ENCODE measurements at places on chromosomes 13 and 19. TPM values are rescaled to one million over a fixed set of nuclear protein-coding genes. Genes with fewer than 3 reads are reported as not detected.

The BABAM1 gene
- total RNA-seq, result 93.7 TPM

GRCh38 chr19:21432590-21432989 is 35.7 kb downstream of the ZNF493 start:
- no peak for DNase-seq

- DNase-seq, result no peak
Observed at GRCh38 chr19:31890230-31890629, 455.2 kb upstream of the ZNF507 start.

DNA sequence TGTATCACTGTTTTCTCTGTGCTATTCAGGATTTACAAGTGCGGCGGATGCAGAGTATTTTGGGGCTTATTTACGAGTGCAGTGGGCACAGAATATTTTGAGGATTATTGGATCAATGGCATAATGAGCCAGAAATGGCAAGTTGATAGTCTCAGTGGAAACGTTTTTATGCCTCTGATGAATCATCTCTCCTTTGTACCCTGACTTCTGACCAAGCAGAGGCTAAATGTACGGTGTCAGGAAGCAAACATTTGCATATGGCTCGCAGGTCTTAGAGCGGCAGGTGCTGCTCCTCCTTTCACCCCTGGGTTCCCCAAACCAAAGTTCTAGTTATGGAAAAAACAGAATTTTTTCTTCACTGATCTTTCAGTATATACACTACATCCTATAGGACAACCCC is 94.5 kb downstream of the LIG4 start:
- no peak for DNase-seq

The CEACAM3 gene
- total RNA-seq, result not detected

The NCR1 gene
- total RNA-seq, result not detected

DNA sequence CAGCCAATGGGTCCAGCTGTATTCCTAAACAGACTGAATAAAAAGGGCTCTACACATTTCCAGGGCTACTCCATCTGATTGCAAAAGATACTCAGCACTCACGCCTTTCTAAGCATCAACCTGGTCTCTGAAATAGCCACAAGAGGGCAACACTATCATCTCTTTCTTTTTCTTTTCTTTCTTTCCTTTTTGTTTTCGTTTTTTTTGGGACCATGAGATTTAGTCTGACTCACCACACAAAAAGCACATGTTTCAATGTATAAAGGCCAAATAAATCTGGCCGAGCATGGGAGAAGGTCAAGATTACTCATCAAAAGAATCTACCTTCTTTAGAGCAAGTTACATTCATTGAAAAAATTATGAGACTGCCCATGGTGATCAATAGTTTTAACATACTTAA is 805.6 kb upstream of the ARGLU1 start:
- DNase-seq, result no peak

GRCh38 chr13:27158335-27158734 is 13.3 kb downstream of the USP12 start:
- DNase-seq, result no peak

Data from osteocyte (in vitro differentiated cells).